ENCODE measurements at places on chromosomes 12 and 14.

DNA sequence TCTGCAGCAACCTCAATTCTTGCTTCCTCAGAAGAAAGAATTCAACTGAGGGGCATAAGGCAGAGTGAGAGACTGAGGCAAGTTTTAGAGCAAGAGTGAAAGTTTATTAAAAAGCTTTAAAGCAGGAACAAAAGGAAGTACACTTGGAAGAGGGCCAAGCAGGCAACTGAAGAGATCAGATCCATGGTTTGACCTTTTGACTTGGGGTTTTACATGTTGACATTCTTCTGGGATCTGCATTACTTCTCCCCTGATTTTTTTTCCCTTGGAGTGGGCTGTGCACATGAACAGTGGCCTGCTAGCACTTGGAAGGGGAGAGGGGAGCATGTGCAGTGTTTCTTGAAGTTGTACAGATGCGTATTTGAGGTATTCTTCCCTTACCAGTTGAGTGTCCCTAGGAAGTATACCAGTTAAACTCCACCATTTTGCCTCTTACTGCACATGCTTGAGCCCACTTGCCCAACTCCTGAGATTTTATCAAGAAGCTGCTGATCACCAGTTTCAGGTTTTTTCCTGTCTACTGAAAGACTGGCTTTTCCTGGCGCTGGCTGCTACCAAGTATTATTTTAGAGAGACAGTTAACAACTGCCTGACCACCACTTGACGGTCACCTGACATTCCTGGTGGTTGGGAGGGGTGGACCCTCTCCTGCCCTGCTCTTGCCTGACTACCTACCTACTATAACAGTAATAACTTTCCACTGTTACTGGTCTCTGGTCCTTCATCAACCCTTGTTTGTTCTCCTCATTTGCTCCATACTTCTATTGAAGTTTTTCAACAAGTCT, 26.0 kb upstream of the TMTC2 start:
- no peak for DNase-seq

DNA sequence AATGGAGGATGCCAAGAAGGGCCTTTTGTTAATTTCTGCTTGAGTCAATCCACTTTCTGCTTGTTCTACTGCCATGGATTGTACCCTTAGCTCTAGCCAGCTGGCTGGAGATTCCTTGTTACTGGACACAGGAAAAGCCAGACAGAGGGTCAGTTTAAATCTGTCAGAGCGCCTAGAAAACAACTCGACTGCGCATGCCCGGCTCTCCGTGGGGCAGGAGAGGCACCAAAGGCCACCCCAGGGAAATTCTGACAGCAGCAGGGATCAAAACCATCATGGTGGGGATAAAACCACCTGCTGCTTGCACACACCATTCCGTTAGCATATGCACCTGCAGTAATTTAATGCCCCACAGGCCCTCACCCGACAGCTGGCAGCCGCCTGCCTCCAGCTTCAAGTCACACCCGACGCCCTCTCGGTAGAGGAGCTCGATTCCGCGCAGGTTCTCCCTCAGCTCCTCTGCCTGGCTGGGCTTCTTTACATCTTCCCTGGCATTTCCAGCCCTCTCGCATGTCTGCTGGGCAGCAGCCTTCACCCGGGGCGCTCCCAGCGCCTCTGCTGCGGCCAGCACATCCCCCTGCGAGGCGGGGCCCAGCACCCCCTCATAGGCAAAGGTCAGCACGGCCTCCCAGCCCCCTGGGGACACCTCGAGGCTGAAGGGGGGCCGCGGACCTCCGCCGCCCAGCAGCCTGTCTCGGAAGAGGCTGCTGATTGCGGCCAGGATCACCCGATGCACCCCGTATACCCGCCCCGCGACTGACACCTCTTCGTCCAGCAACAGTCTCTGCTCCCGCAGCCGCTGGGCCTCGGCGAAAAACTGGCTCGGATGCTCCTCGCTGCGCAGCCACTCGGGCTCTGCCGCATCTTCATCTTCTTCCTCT, 1.0 kb downstream of the KLHL33 start:
- no peak for DNase-seq

DNA sequence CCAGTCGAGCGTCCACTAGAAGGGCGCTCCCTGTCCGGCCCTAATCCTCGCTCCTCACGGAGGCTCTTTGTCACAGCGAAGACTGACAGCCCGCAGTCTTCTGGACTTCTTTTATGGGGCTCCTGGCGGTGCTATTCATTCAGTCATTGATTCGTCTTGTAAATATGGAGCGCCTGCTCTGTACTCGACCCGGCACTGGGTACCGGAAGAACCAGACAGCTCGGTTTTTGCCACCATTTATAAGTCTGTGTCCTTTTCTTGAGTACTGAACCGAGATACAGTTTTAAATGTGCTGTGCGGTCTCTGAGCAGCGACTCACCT, 570 bp downstream of the DMAC2L start:
- peak; percentile 90 for DNase-seq

DNA sequence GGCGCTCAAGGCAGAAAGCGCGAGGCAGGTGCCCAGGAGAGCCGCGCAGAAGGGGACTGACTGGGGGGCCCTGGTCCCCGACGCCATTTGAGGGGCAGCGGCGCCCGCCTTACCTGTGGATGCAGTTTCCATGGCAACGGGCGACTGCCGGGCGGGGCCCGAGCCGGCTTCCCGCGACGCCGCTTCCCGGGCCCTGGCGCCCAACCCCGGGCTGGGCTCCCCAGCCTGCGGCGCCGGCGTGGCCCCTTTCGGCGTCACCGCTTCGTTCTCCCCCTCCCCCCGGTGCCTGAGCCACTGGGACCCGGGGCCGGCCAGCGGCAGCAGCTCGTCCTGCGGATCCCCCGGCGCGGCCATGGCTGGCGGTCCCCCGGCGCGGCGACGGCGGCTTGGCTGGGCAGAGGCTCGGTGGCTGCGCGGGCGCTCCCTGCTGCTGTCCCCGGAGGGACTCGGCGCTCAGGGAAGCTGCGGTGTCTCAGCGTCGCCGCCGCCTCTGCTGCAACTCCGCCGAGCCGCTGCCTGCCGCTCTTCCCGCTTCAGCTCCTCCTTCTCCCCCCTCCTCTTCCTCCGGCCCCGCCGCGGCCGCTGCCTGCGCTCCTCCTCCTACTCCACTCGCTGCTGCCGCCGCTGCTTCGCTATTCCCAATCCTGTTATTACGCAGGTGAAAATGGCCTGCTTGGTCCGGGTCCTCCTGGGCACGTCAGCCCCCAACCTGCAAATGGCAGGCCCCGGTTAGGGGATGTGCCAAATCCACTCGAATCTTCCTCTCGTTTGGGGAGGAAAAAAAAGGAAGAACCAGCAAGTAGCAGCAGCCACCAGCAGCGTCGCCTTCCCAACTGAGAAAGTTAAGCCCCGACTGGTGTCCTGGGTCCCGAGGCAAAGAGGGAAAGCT, at the start of gene RTN1:
TSS of gene RTN1 (minus strand) at position 500 of the 889 bp plus-strand sequence. CDS start at position 354, 146 bp downstream.
- peak; percentile 86 for DNase-seq

GRCh38 chr12:52280796-52281560, 6.5 kb downstream of the KRT86 start:
- no peak for DNase-seq

DNA sequence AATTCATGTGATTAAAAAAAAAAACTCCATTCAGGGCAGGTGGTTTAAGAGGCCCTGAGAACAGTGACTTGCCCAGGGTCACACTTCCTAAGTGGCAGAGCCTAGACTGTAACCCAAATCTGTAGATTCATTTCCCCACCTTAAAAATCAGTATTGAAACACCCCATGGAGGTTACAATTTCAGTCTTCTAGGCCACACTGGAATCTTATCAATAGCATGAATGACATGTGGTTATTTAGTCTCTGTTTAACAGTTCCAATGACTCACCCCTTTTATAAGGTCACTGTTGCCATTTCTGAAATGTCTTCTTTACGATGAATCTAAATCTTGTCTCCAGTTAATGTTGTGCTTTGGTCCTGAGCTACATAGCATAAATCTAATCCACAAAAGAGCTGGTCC, 262.3 kb upstream of the GRIP1 start:
- DNase-seq, result no peak

DNA sequence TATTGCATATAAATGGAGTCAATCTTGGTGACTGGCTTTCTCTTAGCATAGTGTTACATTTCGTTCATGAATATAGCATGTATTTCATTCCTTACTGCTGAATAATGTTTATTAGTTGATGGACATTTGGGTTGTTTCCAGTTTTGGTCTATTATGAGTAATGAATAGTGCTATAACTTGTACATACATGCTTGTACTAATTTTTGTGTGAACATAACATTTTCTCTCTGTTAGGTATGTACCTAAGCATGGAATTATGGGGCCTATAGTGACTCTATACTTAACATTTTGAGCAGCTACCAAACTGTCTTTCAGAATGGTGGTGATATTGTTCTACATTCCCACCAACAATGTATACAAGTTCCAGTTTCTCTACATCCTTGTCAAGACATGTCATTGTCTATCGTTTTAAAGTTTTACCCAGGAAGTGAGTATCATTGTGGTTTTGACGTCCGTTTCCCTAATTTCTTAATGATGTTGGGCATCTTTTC, 23.1 kb downstream of the ATP2A2 start:
- DNase-seq, result no peak

DNA sequence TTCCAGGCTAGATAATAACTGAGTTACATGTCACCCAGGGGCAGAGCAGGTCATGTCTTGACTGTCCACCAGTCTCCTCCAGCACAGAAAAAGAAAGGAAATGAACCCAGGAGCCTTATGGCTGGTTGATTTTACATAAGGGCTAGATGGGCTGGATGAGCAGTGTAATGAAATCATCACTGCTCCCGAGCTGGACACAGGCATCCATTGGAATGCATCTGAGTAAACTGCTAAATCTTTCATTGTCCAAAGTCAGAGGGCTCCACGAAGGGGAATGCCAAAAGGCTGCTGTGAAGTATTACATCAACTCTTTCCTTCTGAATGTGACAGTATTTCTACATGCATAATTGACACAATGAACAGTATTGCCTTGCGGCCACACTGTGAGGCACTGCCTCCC, 30.1 kb upstream of the TSPAN11 start:
- DNase-seq, result no peak

GRCh38 chr12:103441437-103442181, 54.2 kb downstream of the C12orf42 start:
- DNase-seq, result no peak

DNA sequence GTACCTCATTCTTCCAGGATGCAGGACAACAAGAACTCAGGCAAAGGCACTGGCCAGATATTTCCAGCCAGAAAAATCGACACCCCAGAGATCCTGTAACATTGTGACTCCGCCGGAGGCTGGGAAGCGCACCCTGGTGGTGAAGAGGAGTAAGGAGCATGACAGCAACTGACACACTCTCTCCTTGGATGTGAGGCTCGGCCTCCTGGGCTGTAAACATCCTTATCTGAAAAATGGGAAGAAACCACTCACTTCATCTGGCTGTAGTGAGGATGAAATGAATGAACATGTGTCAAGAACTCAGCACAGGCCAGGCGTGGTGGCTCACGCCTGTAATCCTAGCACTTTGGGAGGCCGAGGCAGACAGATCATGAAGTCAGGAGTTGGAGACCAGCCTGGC, 27.5 kb downstream of the TCHP start:
- no peak for DNase-seq

GRCh38 chr12:49335118-49335954, 1.7 kb downstream of the C1QL4 start:
- DNase-seq, result no peak

DNA sequence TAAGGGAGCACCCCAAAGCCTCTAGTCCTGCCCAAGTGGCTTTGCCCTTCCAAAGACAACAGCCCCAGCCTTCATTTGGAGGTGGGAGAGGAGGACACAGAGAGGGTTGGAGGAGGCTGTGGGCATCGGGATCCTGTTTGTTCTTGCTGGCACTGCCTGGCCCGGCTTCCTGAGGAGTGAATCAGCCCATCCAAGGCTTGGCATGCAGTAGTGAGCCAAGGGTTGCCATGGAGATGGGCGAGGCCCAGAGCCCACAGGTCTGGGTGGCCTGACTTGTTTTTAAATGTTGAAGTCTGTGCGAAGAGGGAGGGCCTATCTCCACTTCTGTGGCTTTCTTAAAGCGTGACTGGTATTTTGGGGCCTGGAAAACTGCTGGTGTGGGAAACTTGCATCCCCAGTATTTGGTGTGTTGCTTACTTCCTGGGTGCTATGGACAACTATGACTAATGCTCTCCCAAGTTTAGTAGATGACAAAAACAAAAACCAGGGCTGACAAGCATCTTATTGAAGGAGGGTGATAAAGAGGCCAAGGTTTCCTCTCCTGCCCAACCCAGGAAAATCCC, 15.8 kb downstream of the CD9 start:
- no peak for DNase-seq

- no peak for DNase-seq
Observed at GRCh38 chr14:102028733-102029132, 58.1 kb downstream of the HSP90AA1 start.

- no peak for DNase-seq
Observed at GRCh38 chr12:99063182-99063581, 418.1 kb downstream of the APAF1 start.

GRCh38 chr12:106681210-106681609, 93.3 kb upstream of the RIC8B start:
- no peak for DNase-seq

DNA sequence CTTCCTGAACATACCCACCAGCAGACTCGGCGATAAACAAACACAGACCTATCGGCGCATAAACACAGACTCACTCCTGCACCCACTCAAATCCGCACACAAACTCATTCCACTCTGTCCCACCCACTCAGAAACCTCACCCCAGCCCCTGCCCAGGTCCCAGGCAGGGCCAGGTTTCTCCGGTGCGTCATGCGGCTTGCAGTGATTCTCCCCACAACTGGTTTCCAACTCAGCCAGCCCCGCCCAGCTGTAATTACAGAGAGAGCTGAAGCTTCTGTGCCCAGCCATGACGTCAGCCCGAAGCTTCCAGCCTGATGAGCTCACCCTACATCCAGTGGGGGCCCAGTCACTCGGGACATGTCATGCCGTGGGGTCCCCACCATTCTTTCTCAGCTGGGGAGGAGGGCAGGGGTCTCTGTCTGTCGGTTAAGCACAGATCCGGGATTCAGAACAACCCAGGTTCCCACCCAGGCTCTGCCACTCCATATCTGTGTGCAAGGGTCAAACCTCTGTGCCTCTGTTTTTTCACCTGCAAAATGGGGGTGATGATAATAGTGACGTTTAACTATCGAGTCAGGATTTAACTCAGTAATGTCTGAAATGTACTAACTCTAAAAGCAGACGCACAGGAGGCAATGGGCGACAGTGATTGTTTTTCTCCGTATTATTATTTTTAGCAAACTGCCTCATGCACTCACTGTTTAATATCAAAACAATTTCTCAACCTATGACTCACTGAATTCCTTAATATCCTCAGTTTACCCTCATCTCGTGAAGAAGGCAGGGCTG, 2.3 kb upstream of the HSPB8 start:
- DNase-seq, result peak; percentile 8

DNA sequence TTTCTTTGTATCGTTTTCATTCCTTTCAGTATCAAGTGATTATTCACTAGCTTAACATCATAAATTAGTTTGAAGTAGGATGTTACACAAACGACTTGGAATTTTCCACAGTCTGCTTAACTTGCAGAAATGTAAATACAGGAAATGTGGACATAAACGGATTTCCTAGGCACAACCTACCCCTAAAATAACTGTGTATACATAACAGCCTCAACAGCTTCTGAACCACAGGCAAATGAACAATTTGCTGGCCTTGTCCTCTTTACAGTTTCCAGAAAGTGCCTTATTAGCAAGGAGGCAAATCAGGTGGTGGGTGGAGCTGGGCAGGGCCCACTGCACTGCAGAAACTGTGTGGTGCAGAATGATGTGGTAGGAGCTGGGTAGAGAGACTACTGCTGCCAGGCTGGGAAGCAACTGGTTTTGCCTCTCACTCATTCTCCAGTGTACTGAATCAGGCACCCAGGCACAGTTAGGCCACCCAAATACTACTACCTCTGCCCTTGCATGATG, 14.1 kb downstream of the DRAM1 start:
- DNase-seq, result no peak

GRCh38 chr12:95834572-95834971, 24.2 kb upstream of the SNRPF start:
- no peak for DNase-seq

All from NCI-H1092 treated with DMSO at 0.1 percent for 48 hours (cell line).